GM20000 (cell line): ENCODE measurements at places on chromosomes 1 and 21.

DNA sequence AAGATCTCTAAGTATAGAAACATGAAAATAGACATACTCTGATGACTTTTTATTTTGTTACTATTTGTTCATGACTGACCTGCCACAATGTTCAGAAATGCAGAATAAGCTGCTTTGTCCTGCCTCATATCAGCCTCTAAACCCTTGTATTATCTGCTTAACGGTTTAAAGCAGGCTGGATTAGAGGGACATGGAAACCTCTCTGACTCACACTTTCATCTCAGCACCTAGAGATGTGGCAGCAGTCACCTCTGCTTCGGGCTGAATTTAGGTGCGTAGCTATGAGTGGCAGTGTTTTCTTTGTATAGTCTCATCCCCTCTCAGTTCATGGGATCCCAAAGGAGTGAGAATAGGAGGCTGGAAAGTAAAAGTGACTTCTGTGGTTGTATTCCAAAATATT is 255.4 kb downstream of the RGS7 start:
- DNase-seq = no peak

DNA sequence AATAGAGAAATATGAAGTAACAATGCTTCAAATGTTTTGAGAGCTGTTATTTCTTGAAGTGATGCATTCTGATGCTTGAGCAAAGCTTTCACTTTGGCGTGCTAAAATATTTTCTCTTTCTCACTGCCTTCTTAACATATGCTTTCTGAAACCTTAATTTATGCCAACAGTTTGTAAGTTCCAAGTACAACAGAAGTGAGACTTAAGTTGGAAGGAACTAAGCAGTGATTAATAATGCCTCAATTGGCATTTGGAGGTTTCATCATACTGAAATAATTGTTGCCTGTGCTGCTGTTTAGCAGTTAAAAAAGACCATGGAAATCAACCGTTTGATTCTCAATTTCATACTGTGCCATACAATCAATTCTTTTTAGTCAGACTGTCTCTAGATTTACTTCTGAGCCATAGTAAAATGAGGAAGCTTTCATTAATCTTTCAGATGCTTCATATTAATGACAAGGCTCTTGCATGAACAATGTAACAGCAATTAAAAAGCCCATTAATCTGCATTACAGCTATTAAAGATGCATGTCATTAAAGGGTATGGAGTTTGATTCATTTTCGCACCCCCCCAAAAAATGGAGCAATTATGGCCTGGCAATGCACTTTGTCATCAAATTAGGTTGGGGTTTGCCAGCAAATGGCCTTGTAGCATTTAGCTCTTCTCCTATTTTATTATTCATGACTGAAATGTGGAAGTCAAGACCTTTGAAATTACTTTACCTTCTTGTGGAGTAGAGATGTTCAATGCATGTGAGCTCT is 375.3 kb downstream of the USH2A start:
- no peak for DNase-seq

DNA sequence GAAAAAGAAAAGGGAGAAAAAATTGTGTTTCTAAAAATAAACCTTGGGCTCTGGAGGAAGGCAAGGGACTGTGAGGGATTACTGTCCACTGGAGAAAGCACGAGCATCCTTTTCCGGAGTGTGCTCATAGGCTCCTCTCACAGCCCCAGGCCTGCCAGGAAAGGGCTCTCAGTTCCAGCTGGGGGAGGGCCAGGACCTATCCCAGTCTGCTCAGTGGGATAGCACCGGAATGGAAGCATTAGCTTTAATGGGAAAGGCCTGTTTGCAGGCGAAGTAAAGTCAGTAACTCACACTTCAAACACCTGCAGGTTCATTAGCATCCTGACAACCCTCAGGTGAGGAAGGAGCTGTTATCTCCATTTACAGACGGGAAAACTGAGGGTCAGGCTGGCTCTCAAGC is 113.9 kb upstream of the USP24 start:
- DNase-seq = no peak

DNA sequence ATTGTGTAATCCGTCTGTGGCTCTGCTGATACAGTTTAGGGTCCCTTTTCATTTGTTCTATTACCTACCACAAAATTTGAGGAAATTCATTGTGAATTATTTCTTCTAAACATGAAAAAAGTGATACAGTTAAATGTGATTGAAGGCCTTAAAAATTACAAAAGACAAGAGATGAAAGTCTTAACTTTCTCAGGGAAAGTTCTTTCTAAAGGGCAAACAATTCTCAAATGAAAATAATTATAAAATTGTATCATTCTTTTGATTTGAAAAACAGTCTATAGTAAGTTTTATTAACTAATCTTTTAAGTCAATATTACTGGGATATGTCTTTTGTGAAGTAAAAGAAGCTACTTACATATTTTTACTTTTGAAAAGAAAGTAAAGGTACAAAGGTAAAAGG is 57.4 kb upstream of the SCYL3 start:
- no peak for DNase-seq

DNA sequence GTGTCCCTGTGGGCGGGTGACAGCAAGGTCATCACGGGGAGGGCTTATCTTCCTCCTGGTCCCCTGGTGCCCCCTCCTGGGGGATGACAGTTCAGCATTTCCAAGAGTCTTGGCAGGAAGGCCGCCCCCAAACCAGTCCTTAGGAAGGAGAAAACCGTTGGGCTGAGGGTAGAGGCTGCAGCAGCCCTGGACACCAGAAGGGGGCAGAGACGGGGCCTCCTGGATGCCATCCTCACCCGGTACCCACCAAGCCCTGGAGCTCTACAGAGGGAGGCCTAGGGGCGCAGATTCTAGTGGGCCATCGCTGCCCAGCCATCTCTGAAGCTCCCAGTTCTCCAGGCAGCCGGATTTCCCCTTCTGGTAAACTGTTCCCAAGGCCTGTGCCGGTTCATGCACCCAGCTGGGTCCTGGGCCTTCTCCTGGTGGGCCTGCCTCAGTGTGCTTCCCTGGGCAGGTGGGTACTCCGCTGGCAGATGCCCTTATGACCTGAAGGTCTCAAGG is 14.8 kb upstream of the ZNF669 start:
- DNase-seq = peak; percentile 55

GRCh38 chr1:29801561-29801973 is 565.2 kb downstream of the PTPRU start:
- no peak for DNase-seq

GRCh38 chr1:1204998-1205768 is 1.2 kb downstream of the TNFRSF18 start:
- no peak for DNase-seq

- peak; percentile 57 for DNase-seq
Observed at GRCh38 chr1:185338719-185339622, 21.9 kb upstream of the IVNS1ABP start.
